ENCODE measurements at places on chromosomes 7 and 10.

DNA sequence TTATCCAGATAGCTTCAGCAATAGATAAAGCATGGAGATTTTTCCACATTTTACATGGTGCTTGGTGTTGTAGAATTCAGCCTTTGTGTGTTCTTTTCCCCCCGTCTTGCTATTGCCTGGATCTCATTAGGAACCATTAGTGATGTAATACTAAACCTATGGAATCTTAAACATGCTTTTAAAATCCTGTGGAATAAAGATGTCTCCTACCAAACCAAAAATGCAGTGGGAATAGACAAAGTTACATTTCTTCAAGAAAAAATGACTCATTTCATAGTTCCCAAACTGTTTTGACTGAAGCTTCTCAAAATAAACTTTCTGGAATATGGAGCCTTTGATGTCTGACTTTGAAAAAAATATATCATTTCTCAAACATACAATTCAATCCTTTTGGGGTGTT is 44.0 kb downstream of the CALD1 start:
- peak; percentile 86 for DNase-seq

DNA sequence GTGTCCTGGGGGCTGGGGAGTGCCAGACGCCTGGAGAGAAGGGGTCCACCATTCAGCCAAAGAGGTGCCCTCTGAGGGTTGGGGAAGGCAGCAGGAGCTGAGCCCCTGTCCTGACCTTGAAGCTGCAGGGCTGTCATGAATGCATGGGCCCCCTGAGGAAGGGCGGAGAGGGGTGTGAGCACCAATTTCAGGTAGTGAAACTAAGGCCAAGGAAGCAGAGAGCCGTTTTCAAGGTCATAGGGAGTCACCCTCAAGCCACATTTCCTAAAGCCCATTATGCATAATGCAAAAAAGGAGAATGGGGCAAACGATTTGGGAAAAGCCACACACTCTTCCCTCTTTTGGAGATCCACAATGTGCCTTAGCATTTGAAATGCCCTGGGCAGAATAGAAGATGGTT is 37.2 kb downstream of the FIGNL1 start:
- no peak for DNase-seq

GRCh38 chr10:79482741-79483140 is 29.6 kb upstream of the EIF5AL1 start:
- no peak for DNase-seq

DNA sequence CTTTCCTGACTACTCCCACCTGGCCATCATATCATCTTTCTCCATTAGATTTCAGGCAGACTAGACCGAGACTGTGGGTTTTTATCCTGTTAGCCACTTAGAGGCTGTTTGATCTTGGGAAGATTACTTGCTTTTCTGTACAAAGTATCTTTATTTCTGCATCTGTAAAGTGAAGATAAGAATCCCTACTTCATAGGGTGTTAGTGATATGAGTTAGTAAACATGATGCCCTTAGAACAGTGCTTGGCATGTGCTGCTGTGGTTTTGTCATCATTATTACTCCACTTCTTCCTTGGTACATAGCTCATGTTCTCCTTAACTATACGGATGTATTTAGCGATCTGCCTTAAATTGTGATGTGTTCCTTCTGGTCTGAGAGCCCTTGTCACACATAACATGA is 165.2 kb downstream of the AUTS2 start:
- no peak for DNase-seq

DNA sequence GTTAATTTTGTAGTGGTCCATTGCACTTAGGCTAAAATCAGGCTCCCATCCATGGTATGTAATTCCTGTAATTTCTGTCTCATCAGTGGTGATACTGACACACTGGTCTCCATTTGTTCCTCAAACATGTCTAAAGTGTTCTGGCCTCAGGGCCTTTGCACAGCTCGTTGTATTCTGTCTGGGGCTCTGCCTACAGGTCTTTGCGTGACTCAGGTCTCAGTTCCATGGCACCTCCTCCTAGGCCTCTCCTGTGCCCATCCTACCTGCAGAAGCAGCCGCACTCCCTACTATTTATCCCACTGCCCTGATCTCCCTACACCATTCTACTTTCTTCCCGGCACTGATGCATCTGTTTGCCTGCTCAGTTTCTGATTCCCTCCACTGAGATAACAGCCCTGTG is 173.8 kb downstream of the ITGA8 start:
- DNase-seq = no peak

DNA sequence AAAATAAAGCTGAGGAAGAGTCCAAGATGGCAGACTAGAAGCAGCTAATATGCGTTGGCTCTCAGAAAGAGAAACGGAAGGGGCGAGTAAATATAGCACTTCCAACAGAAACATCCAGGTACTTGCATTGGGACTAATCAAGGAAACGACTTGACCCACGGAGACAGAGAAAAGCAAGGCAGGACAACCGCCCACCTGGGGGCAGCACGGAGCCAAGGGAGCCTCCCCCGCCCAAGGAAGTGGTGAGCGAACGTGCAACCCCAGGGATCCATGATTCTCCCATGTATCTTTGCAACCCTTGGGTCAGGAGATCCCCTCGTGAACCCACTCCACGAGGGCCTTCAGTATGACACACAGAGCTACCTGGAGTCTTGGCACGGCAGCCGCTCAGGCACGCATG is 45.4 kb upstream of the GRM3 start:
- DNase-seq = no peak

- no peak for DNase-seq
Measured at GRCh38 chr10:62803724-62804355, 680 bp upstream of the ADO start.

GRCh38 chr7:88167721-88168120 is 52.1 kb downstream of the SRI start:
- no peak for DNase-seq

DNA sequence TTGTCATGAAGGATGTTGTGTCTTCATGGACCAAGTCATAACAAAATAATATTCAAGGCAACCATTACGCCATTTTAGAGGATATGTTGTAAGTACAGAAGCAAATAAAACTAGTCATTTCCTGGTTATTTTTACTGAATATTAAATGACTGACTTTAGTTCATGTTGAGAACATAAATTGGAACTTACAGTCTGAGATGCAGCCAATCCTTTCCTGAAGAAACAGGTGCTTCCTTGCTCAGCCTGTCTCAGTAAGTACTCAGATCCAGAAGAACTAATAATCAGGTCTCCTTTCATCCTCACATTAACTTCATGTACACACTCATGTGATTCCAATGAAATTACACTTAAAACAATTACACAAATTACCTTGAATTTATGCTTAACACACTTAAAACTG is 12.3 kb downstream of the SEMA3A start:
- no peak for DNase-seq

DNA sequence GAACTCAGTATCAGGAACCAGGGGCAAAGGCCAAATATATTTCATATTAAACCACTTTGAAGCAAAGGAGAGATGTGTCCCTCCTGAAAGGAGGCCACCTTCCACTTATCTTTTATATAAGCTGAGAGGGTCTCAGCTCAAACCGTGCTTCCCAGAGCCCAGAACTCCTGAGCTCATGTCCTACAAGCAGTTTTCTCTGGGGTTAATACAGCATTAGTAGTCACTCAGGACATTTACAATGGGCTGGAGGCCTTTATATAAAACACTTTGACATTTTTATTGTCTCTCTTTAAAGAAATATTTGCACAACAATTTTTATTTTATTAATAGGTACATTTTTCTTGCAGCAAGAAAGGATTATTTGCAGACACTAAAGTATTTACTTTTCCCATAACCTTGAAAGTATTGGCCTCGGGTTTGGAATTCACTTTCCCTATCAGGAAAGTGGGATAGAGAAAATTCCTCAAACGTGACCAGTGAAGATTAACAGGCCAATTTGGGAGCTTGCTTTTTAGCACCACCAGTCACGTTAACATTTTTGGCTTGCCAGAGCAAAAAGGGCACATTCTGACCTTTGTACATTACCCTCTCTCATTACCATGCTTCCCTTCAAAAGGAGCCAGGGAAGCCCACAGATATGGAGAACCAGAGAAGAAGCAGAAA is 464.9 kb upstream of the NRP1 start:
- DNase-seq = no peak

- DNase-seq = no peak
Measured at GRCh38 chr10:71234004-71234894, 21.9 kb downstream of the UNC5B start.

Data from iris pigment epithelial cell (primary cell).